ENCODE measurements at places on chromosomes 2 and 18.

- no peak for DNase-seq
Measured at GRCh38 chr18:36465970-36466369, 168.5 kb downstream of the FHOD3 start.

GRCh38 chr2:148640767-148641166, 3.8 kb upstream of the EPC2 start:
- no peak for DNase-seq

- DNase-seq = no peak
Measured at GRCh38 chr2:224780106-224780505, 63.9 kb upstream of the CCDC195 start.

- no peak for DNase-seq
Measured at GRCh38 chr18:59760212-59760611, 63.0 kb upstream of the CCBE1 start.

DNA sequence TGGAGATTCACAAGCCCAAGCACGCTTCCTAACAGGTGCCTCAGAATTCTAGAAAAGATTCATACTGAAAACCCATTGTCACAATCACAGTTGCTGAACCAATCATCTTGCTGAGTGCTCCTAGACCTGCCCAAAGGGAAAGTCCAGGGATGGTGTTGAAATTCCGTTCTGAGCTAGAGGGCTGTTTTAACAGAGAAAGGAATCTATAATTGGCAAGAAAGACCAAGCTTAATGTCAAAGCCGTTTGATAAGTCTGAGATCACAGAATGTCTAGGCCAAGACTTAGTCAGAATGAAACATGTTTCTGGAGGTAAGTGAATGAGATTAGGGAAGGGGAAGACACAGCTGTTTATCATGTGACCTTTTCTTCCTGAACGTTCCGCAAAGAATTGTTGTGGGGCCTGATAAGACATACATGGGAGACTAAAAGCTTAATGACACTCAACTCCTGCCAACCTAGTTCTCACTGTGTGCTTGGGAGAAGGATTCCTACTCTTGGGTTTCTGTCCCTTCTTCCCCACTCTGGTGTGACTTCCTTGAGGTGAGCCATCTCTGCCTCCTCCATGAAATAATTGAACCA, 27.5 kb downstream of the PMAIP1 start:
- DNase-seq = no peak

- no peak for DNase-seq
Measured at GRCh38 chr2:144583741-144584453, 64.0 kb upstream of the ZEB2 start.

DNA sequence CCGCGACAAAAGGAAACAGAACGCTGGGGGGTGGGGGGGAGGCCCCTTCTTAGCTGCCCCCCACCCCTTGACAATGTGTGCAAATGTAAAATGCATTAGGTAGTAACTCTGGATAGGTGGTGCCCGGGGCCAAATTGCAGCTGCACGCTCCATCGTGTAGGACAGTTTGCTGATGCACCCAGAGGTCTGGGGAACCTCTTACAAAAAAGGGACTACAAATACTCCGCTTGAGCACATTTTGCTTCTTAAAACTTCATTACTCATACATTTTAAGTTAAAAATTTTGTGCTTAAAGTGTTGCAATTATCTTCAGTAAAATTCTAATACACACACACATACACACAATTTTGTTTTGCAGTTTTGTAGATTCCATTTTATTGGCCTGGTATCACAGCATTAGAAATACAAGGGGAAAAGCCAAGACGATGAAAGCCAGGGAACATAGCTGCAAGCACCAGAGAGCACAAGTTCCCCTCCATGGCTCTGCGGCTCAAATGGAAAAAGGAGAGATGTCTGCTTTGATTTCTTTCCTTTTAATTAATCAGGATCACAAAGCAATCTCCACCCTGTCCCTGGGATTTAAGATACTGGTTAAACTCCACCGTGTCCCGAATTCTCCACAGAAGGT, 582.1 kb downstream of the ZEB2 start:
- no peak for DNase-seq

DNA sequence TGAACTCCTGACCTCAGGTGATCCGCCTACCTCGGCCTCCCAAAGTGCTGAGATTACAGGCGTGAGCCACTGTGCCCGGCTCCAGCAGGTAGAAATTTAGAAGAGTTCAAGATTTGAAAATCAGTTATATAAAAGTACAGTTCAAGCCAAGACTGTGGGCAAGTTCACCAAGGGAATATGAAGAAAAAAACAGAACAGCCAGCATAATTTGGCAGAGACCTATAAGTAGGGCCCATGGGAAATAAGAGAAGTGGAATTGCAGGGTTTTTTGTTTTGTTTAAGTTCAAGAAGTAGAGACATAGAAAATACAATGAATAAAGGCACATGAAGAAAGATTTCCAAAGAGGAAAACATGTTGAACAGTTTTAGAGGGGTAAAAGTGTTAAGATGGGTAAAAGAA, 57.9 kb downstream of the BAZ2B start:
- no peak for DNase-seq

GRCh38 chr2:217440000-217440399, 562.8 kb downstream of the TNS1 start:
- DNase-seq = no peak

- DNase-seq = no peak
Measured at GRCh38 chr2:127511917-127512316, 14.4 kb downstream of the IWS1 start.

- DNase-seq = no peak
Measured at GRCh38 chr2:120133572-120134244, 89.5 kb downstream of the TMEM185B start.

- DNase-seq = no peak
Measured at GRCh38 chr2:111178730-111179405, 58.2 kb downstream of the BCL2L11 start.

GRCh38 chr2:48129293-48129950, 223.1 kb upstream of the FBXO11 start:
- no peak for DNase-seq

GRCh38 chr18:34697233-34697632, 12.9 kb upstream of the DTNA start:
- no peak for DNase-seq

DNA sequence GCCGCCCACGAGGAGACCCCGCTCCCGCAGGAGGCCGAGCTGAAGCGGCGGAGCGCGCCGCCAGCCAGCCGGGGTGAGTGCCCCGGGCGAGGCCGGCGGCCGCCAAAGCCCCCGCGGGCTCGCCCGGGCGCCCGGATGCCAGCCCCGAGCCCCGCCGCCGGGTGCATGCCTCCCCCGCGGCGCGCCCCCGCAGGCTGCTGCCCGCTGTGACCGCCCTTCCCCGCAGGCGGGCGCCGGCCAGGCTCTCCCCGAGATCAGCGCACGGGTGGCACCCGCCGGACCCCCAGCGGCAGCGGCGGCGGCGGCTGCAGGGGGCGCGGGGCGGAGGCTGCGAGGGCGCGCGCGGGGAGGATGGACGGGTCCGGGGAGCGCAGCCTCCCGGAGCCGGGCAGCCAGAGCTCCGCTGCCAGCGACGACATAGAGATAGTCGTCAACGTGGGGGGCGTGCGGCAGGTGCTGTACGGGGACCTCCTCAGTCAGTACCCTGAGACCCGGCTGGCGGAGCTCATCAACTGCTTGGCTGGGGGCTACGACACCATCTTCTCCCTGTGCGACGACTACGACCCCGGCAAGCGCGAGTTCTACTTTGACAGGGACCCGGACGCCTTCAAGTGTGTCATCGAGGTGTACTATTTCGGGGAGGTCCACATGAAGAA, 470 bp downstream of the KCNF1 start:
- no peak for DNase-seq

DNA sequence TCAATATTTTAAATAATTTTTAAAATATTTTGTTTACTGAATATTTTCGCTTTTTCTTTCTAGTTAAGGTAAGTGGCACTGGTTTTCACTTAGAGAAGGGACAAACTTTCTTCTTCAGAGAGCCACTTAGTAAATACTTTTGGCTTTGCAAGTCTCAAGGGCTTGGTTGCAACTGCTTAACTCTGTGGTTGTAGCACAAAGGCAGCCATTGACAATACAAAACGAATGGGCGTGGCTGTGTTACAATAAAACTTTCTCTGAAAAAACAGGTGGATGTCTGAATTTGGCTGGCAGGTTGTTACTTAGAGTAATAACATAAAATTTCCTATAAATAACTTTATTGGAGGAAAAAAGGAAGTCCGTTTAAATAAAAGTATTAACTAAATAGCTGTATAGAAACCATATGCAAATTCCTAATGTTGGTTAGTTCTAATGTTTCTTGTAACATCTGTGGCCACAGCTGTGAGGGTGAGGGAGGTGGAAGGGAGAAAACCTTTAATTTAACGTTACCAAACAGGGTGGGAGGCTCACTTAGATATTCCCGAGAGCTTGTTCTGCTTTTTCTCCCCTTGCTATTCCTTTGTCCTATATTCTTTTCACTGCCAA, 62.4 kb upstream of the TNP1 start:
- no peak for DNase-seq

DNA sequence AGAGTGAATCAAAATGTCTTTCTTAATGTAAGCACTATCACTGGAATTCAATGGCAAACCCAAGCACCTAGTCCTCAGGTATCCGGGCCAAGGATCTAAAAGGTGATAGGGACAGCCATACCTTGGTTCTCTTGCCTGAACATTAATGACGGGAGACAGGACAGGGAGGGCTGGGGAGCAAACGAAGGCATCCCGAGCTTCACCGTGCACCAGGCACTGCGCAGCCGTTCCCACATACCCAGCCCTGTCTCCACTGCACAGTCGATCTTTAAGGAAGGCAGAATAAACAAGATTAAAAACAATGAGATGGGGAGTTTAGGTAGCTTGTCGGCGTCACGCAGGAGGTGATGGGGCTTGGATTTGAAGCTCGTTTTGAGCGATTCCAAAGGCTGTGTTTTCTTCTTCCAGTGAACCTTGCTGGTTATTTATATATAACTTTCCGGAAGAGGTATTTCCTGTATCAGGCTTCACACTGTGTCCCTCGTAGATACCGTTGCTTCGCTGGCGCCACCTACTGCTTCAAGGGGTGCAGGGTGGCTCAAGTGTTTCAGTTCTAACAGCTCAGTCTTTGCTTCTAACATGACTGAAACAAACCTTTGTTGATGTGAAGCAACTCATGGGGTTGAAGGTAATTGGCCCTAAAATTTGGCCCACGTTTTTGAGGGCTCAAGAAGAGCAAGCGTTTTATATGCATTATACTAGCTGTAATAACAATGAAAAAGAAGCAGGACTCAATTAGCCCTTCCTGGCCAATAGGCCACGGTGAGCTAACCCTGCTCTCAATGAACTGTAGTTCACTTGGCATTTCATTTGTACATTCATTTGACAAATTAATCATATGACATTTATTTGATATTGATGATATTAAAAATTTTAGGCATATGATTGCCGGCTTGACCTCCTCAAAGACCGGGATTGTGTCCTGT, 77.4 kb downstream of the DCDC2C start:
- peak; percentile 68 for DNase-seq

DNA sequence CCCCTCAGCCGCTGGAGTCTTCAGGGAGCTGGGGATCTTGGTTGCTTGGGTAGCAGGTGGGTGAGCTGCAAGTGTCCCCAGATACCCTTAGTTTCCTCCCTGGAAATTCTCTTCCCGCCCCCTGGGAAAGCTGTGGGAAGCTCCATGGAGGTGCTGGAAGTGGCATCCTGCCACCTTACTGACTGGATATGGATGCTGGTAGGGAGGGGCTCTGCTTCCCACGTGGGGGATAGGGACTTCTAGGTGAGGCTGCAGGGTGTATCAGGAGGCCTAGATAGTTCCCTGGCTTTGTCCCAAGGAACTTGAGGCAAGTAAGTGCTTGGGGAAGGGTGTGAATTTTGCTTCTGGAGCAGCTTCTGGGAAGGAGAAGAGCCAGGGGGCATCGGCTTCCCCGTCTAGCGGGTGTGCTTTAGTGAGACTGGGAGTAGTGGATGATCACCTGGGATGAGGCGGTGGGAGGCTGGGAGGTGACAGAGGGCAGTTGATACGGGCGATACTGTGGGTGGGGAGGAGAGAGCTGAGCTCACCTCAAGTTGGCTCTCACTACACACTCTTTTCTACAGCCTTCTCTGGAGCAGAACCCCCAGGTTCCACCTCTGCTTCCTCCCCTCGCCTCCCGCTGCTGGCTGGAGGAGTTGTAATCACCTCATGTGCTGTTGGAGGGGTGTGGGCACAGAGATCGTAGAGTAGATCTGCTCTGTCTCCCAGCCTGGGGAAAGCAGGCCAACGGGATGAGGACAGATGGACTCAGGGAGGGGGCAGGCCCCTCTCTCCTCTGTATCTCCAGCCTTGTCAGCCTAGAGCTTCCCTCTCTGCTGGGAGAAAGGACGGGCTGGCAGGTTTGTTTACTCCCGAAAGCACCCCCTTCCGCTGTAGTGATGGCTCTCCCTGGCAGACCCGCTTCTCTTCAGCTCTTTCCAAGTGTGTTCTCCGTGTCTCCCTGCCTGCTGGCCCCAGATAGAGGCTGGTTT, 19.8 kb downstream of the TET3 start:
- no peak for DNase-seq
